ENCODE measurements at places on chromosomes 7 and 10.

GRCh38 chr7:148809856-148810255, 74.2 kb downstream of the EZH2 start:
- no peak for DNase-seq

- no peak for DNase-seq
These were observed 6.3 kb downstream of the TRPV5 start for GRCh38 chr7:142927085-142927745.

DNA sequence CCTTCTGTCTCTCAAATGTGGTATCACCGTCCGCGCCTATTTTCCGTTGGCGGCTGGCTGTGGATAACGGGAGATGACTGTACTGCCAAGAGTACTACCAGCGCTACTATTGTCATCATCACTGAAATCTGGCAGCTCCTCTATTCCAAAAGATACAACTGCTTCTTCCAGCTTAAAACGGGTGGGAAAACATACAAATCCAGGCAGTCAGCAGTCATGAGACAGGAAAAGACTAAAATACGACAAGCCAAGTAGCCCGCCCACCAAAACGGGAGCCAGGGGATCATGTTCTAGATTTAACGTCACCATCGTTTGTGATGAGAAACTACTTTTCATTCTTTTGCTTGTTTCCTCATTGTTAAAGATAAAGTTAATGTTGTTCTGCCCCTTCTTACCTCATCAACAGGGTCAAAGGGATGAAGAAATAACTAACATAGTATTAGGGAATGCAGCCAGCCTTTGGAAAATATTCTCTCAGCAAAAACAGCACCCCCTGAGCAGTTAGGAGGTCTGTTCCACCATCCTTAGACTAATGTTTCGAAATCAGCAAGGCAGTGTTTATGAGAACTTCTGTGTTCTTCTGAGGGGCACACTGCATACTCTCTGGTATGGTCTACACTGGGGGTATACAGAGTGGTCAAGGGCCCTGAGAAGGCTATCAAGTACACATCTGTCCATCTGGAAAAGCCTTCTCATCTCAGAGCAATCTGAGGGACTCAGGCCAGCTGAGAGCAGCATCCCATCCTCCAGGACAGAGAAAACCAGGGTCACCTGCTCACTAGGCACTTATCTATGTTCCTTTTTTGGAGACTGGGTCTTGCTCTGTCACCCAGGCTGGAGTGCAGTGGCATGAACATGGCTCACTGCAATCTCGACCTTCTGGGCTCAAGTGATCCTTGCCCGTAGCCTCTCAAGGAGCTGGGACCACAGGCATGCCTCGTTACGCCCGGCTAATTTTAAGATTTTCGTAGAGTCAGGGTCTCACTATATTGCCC, 47.5 kb downstream of the GNA12 start:
- DNase-seq, result no peak

DNA sequence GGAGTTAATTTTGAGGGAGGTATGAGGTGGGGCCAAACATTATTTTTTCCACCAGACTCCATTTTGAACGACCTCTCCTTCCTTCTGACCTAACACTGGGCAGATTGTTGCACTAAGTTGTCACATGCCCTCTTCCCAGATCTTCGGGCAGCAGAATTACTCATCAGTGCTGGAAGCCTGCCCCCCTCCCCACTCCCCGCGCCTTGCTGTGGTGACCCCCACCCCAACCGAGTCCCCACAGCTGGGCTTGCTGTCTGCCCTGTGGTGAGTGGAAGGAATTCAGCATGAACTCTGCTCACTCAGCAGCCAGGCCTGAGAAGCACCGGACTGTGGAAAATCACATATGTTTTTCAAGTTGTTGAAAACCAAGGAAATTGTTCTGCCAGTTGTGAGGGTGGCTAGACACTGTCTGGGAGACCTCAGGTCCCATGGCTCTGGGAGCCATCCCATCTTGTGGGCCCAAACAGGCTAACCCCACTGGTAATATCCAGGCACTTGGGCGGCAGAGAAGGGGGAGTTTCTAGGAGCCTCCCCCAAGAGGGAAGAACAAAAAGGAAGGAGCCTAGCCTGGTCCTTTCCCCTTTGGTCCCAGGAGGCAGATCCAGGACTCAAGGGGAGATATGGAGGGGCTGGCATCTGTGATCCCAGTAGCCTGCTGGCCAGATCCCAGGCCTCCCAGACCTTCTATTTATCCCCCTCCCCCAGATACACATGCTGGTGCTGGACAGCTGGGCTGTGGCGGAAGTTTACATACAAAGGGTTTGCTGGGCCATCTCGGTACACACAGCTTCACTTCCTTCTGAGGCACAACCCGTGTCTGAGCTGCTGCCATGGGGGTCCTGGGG, 3.5 kb upstream of the AEBP1 start:
- DNase-seq, result no peak

DNA sequence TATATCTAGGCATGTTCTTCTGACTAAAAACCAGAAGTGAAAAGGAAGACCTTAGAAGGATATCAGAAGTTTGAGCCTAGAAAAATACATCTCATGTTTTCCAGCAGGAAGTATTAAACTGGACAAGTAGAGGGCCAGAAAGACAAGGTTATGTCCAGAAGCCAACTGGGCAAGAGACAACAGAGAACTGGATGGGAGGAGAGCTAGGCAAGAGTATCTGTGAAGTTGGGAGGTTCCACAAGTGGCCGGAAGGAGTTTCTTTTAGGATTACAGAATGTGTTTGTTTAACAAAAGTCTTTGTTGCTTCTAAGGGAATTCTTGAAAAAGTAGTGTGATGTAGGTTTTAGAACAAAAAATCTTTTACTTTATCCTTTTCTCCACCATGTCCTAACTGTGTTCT, 86.4 kb downstream of the CYP26A1 start:
- DNase-seq, result no peak

DNA sequence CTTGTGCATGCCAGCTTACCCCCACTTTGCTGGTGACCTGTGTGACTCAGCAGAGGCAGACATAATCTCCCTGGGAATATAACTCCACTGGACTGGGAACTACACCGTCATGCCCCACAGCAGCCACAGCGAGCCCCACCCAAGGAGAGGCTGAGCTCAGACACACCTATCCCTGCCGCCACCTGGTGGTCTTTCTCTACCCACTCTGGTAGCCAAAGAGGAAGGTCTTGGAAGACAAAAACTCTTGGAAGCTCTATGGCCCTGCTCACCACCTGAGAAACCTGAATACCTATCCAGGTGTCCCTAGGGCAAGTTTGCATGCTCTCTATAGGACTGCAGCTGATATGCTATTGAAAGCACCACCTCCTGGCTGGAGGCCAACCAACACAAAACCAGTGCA, 48.1 kb downstream of the MYO3A start:
- no peak for DNase-seq

DNA sequence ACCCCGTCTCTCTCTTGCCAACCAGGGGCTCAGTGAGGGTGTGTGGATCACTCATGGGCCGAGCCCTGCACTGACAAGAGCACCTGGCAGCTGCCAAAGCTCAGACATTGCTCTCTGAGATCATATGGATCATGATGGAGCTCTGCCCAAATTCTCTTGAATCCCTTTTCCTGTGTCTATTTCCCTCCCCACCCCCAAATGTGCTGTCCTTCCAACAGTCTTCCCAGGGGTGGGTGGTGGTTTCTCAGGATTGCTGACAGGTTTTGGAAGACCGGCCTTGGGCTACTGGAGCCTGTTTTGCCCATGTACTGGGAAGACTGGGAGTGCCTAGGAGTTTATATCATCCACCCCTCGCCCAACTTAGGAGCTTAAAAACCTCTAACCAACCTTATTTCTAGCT, 10.5 kb downstream of the ARHGAP22 start:
- no peak for DNase-seq

- DNase-seq, result no peak
These were observed 76.2 kb downstream of the AHR start for GRCh38 chr7:17374654-17375053.

DNA sequence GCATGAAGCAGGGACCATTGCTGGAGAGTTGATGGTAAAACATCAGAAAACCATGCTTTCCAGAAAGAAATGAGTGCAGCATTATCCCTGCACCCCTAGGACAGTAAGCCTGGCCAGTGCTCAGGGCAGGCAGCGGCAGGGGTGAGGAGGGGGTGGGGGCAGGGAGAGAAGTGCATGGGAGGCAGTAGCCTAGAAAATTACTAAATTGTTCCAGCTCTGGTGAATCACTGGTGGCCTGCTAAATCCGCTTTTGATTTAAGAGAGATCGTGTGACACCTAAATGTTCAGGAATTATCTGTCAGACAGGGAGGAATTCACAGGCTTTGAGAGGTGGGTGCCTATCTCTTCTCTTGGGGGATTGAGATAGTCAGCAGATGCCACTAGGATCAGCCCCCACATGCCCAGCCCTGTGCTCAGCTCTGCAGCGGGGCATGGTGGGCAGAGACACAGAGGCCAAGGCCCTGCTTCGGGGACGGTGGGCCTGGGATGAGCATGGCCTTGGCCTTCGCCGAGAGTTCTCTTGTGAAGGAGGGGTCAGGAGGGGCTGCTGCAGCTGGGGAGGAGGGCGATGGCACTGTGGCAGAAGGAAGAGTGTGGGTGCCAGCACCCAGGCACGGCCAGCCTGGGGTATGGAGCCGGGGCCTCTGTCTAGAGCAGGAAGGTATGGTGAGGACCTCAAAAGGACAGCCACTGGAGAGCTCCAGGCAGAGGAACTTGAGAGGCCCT, 5.0 kb upstream of the AQP1 start:
- DNase-seq, result no peak

GRCh38 chr10:105138358-105138757, 497.3 kb downstream of the SORCS3 start:
- no peak for DNase-seq

DNA sequence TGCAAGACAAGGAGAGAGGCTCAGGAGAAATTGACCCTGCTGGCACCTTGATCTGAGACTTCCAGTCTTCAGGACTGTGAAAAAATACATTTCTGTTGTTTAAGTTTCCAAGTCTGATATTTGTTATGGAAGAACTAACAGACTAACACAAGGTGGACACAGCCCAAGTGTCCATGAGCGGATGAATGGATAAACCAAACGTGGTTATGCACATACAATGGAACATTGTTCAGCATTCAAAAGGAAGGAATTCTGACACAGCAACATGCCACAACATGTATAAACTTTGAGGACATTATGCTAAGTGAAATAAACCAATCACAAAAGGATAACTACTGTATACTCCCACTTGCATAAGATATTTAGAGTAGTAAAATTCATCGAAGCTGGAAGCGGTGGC, 76.5 kb downstream of the FAM13C start:
- DNase-seq, result no peak

DNA sequence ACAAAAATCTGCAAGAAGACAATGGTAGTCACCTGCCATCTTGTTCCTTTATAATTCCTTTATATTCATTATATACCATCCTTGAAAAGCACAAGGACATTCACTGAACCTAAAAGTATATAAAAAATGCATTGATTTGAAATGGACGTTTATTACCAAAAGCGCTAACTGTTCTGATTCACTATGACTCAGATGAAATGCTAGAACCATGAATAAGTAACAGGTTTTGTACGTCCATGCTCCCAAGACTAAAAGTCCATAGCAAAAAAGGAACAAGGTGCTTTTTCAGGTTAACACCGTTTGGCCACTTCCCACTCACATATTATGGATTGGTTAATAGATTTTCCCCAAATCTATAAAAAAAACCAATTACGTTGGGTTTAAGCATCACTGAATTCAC, 109.4 kb downstream of the PPP1R17 start:
- no peak for DNase-seq

DNA sequence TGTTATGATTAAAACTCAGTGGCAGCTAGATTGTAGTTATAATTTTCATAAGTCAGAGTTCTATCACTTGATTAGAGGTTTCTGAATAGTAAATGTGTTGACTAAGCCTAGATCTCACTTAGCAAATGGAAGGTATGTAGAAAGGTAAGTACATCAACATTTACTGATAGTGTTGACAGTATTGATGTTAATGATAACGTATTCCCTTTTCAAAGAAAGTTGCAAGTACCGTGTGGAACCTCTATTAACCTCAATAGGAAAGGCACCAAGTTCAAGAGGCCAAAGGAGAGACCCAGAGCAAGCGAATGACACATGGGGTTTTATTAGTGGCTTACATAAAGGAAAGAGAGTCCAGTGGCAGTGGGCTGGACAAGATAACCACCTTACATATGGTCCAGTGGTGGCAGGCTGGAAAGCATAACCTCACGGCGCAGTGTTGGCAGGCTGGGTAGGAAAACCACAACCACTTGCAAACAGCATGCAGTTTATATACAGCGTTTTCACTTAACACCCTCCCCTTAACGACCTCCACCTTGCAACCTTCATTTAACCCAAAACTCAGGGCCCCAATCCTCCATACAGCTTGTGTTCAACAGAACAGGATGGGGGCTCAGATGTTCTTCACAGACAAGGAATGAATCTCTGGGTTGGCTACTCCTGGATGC, 611.0 kb downstream of the PARD3 start:
- DNase-seq, result no peak

DNA sequence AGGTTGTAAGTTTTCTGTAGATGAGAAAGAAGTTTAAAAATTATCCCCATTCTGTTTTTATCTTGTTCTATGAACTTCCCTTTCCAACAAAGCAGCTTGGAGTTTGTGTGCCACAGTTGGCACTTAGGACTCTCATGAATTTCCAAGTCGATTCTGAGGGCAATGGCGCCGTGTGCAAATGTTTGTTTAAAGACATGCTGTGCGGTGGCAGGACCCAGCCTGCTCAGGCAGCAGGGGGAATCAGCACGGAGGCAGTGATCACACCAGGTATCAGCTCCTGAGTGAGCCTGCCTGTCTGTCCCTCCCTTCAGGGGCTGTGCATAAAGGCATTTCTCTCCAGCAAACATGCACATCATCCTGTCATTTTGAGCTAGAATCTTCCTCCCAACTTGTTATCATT, 109.8 kb upstream of the WDR11 start:
- no peak for DNase-seq

DNA sequence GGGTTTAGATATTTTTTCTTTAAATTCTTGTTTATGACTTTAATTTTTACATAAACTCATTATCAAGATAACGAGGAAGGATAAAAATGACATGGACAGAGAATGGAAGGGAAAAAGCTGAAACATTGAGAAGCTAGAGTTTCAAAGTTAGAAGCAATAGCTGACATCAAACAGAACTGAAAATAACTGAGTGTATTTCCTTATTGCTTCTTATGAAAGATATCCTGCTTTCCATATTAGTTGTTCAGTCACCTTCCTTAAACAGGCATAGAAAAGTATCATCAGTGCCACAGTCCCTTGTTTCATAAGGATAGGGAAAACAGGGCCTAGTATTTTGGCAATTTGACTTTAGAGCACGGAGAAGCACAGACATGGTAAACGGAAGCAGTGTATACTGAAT, 460.5 kb upstream of the GHITM start:
- no peak for DNase-seq

- DNase-seq, result no peak
These were observed 241.5 kb upstream of the SP8 start for GRCh38 chr7:21028186-21028585.

GRCh38 chr10:98400482-98400881, 14.5 kb downstream of the PYROXD2 start:
- no peak for DNase-seq

- no peak for DNase-seq
These were observed 141.5 kb upstream of the DKK1 start for GRCh38 chr10:52172581-52172980.

DNA sequence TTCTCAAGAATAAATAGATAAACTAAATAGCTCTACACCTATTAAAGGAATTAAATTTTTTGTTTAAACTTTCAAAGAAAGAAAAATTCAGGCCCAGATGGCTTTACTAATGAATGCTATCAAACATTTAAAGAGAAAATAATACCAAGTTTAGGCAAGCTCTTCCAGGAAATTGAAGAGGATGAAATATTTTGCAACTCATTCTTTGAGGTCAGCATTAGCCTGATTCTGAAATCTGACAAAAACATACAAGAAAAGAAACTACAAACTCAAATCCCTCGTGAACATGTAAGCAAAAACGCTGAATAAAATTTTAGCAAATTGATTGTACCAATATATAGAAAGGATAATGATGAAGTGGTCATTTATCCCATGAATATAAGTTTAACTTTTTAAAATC, 93.4 kb downstream of the RTKN2 start:
- DNase-seq, result no peak

All from amygdala (tissue), 56 donors.